Neuronal stem cell (in vitro differentiated cells): ENCODE measurements at places on chromosomes 3 and 15.
A peak's percentile ranks its signal among the peaks of the same experiment; 100 is the strongest.

DNA sequence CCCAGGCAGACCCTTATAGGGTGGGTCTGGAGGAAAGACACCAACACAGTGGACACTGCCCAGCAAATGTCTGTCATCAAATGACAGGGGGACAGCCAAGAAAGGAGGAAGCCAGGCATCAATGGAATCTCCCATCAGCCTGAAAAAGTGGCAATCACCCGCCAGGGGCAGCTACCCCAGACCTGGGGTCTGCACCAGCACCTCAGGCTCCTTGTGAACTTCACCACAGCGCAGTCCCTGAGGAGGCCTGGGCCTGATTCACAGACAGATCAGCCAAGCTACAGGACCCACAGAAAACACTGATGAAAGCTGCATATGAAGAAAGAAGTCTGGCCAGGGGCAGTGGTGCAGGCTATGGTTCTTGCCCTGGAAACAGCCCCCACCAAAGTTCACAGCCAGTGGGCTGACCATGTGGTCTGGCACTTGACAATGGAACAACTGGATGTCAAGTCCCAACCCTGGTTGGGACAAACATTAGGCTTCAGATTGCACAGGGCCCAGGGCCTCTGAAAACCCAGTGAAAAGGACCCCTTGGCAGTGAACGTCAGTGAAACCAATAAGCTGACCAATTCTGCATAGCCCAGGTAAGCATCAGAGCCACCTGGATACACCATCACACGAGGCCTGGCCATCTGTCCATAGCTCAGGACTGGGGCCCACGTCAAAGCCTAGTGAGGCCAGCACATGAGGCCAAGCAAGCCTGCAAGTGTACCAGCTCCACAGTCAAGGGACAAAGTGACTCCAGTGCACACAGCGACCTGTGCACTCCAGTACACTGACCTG lies 29.1 kb downstream of the ALS2CL start:
- DNase-seq: no peak

- DNase-seq: no peak
Measured at GRCh38 chr15:74793135-74794028, 11.5 kb downstream of the CSK start.

DNA sequence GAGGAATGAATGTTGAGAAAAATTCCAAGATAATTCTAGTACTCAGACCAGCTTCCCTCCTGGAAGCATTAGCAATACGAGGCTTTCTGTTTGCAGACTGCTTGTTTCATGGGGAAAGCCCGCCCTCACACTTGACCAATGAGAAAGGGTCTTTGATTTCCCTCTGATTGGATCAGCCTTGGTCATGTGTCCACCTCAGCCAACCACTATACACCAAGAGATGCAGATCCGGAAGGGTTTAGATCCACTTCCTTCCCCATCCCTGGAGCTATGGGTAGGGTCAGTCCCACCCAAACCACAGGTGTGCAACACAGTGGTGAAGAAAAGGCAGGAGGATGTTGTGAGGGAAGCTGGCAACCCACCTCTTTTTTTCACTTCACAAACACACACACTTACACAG lies 154.7 kb downstream of the SV2B start:
- DNase-seq: no peak

DNA sequence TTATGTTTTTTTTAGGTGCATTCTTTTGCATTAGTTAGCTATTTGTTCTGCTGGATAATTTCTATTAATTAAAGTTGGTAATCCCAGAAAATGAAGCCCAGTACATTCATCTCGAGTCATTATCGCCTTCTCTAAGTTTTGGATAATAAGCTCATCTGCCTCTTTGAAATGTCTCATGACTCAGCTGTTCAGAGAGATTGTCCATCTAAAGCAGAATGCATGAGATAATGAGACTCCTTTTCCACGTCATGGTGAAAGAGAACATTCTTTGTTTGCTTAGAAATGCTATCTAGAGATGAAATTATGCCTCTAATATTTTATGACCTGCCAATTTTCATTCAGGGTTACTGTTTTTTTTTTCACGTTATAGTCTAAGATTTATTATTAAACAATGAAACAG lies 374.7 kb upstream of the GOLIM4 start:
- DNase-seq: no peak

GRCh38 chr15:67087507-67088172 lies 22.2 kb downstream of the SMAD3 start:
- DNase-seq: no peak

- DNase-seq: no peak
Measured at GRCh38 chr3:123831420-123831819, 52.7 kb downstream of the MYLK start.

DNA sequence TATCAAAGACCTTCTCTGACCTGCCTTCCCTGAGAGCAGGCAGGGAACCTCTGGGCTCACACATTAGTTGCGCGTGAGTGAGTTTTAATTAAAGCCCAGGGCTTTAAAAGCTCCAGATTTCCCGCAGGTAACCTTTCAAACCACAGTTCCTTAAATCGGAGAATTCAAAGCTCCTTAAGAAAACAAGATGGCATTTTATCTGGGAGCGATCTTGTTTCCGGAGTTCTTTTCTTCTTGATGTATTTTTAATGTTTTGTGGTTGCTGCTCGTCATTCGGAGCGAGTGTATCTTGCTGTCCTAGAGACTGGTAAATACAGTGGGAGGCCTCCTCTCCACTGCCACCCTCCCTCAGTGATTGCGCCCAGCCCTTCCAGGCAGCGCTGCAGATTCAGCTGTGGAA lies 284.3 kb downstream of the CLSTN2 start:
- DNase-seq: no peak

DNA sequence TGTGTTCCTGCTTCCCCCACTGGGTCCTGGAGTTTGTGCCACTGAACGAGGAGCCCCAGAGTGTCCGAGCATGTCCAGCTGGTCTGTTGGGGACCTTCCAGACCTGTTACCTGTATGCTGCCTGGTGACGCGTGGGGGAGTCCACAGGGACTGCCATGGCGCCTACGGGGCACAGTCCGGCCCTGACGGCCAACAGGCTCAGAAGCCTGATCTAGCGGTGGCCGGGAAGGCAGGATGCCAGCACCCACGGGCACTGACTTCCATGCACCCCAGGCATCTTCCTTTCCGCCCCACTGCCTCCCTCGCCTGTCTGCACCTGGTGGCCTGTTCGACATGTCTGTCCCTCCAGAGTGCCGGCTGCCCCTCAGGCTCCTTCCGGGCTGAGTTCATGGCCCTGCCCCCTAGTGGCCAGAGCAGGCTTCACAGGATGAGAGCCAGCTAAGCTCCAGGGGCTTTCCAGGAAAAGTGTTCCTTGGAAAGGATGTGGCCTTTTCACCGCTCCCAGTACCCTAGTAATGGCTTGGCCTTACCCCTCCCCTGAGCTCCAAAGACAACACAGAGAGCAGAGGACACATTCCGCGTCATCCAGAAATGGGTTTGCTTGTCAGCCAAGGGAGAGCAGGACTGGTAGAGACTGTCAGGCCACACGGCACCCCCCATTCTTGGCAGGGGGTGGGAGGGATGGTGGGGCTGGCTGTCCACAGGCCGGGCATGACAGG lies 35.7 kb downstream of the NGRN start:
- DNase-seq: peak; percentile 60
